ENCODE measurements at places on chromosomes 11 and 22.

DNA sequence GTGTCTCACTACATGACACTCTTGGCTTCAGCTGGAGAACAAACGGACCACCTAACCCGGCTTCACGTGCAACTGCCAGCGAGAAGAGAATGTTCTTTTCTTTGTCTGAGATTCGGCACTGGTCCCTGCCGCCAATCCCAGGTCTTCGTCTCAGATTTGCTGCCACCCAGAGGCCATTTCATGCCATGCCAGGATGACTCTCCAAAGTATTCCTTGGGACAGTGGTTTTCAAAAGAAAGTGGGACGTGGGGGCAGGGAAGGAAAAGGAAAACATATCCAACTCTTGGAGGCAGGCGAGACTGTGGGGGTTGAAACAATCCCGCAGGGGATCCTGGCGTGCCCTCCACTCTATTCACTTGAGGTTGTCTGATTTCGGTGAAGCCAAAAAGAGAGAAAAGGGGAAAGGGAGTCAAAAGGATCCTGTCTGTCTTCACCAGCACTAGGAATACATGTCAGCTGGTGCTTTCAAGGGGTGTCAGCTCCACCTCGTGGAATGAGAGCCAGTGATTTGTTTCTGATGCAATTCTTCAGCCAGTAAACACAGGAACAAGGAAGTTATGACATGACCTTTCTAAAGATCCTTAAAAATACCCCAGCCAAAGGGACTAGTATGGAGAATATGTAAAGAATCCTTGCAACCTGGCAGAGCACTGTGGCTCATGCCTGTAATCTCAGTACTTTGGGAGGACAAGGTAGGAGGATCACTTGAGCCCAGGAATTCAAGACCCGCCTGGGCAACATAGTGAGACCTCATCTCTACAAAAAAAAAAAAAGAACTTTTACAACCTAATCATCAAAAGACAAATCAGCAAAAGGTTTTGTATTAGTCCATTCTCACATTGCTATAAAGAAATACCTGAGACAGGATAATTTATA is 41.0 kb upstream of the APLNR start:
- peak; percentile 78 for DNase-seq

- peak; percentile 80 for DNase-seq
Measured at GRCh38 chr11:102436561-102436960, 16.0 kb downstream of the TMEM123 start.

DNA sequence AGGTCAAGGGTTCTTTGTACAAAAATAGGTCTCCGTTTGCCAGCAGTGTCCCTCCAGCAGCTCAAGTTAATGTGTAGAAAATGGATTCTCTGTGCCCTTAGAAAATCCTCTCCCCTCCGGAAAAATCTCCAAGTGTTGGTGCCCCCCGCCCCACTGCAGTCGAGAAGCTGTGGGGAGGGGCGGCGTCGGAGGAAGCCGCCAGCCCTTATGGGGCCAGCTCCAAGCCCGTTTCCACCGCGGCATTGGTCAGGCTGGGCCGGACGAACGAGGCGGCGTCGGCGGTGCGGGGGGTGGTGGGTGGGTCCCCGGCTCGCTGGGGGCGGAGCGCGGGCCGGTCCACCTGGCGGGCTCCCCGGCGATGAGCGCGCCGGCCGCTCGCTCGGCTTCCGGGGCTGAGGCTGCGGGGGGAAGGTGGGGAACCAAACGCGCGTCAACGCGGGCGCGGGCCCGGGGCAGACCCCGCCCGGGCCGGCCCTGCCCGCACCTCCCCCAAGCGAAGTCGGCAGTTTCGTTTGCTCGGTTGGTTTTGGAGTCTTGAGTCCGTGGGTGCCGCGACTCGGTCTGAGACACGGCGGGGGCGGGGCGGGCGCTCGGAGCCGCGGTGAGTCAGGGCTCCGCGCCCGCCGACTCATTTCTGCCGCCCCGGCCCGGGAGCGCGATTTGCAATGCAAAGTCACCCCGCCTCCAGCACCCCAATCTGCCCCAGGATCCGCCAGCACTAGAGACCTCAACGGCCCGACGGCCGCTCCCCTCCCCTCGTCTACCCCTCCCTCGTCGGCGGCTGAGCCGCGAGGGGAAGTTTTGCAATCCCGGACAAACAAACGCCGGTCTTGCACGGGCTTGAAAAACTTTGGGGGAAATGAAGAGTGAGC is 1.4 kb downstream of the ASCL2 start:
- DNase-seq, result peak; percentile 5

- no peak for DNase-seq
Measured at GRCh38 chr11:33021501-33021900, 5.8 kb downstream of the DEPDC7 start.

DNA sequence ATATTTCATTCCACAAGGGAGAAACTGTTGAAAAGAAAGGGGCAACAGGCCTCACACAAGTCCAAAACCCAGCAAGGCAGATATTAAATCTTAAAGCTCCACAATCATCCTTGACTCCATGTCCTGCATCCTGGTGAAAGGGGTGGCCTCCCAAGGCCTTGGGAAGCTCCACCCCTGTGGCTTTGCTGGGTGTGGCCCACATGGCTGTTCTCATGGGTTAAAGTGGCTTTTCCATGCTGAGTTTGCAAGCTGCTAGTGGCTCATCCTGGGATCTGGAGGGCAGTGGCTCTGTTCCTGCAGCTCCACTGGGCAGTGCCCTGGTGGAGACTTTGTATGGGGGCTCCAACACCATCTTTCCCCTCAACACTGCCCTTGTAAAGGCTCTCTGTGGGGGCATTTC is 106.4 kb downstream of the CTNND1 start:
- DNase-seq, result no peak

DNA sequence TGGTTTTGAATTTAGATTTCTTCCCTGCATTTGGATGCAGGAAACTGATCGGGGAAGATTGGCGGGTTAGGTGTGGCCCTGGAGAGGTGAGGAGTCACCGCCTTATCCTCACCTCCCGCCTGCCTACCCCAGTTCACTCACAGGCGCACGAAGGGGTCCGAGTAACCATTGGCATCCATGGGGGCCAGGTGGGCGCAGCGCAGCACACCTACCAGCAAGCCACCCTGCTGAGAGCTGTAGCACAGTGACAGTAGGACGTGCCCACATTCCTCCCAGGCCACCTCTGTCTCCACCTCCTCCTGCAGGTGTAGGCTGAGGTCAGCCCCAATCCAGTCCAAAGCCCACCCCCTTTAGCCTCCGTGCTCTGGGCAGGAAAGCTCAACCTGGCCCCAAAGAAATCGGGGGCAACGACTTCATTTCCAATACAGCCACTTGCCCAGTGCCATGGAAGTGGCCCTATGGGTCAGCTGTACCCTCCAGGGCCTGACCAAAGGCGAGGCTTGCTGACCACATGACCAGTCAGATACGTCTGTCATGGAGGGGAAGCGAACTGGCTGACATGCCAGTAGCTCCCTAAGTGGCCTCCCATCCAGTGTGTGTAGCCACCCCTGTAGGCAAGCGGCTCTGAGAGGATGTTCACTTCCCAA is 6.7 kb downstream of the NDUFV1 start:
- DNase-seq, result no peak

DNA sequence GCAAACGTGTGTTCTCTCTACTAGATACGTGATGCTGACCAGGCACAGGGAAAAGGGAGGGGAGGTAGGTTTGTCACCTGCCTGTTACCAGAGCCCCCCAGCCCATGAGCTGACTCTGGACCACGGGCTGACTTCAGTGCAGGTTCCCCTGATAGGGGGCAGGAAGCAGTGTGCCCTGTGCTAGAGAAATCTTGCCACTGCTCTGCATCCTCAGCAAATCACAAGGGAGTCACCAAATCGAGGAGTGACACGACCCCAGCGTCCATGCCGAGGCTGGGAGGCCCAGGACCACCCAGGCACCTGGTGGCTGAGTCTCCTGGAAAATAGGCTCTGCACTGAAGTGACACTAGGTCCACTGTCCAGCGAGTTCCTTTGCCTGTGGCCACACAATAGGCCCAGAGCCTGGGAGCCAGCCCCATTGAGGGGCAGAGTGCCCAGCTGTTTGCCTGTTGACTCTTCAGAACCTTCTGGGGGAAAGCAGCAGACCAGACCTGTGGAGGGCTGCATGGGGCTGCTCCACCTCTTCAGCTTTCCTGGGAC is 99.3 kb downstream of the CTTN start:
- DNase-seq, result no peak

DNA sequence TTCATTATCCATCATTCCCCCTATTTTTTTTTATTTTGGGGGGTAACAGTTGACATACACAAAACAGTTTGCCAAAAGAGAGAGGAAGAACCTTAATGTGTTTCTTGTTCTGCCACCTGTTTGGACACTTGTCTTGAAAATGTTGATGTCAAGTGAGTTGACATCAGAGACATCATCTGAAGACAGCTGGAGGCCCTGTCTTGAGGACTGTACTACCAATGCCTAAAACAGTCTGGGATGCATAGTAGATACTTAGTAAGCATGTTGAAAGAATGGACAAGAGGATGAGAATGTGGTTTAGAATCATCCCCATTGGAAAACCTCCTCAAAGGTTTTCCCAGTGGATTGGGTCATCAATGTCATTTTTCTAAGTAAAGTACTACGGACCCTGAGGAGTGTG is 2.4 kb upstream of the ARHGEF12 start:
- DNase-seq, result no peak

- no peak for DNase-seq
Measured at GRCh38 chr22:44638971-44639760, 62.8 kb upstream of the PRR5 start.

GRCh38 chr22:40922484-40923303 is 28.5 kb upstream of the RBX1 start:
- peak; percentile 63 for DNase-seq

DNA sequence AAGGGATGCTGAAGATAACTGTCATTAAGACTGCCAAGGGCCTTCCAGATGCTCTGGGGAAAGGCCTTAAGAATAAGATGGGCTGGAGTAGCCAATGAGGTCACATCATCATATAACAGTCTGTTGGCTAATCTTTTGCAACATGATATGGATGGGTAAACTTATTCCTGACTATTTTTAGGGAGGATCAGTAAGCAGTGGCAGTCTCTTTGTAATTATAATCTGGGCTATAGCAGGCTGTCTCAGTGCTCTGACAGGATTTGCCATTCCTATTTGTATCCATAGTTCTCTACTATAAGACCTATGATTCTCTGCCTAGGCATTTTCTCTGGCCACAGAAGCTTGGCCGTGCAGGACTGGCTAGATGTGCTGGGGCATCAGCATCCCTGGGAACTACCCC is 16.1 kb upstream of the CALCB start:
- no peak for DNase-seq

- DNase-seq, result no peak
Measured at GRCh38 chr11:134557571-134558257, 145.7 kb upstream of the B3GAT1 start.

All from amniotic epithelial cell (primary cell).